ENCODE measurements at places on chromosomes 13 and 19. TPM values are rescaled to one million over a fixed set of nuclear protein-coding genes. Genes with fewer than 3 reads are reported as not detected.
A peak's percentile ranks its signal among the peaks of the same experiment; 100 is the strongest.

DNA sequence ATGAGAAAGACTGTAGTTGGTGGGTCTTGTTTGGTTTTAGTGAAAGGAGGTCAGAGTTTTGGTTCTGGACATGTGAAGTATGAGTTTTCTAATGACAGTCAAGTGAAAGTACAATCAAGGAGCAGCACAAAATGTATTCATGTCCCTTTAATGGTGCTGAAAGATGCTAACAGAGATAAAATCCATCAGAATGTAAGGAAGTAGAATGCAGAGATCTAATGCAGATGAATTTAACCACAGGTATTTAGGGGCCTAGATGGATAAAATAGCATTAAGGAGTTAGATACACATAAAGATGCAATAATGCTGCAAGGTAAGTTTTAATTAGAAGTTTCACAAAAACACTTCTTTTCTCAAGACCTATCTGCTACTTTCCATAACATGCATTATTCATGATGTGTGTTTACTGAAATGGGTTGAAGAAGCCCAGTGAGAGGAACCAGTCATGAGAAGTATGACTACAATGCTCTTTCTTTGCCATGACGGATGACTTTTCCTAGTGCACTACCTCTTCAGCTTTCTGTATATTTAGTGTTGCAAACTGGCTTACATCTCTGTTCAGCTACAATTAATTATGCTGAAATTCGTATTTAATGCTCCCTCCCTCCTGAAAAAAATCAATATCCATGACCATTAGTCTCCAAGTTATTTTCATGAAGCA, 222.9 kb upstream of the HTR2A start:
- no peak for DNase-seq

GRCh38 chr13:106619688-106620555, 52.0 kb upstream of the ARGLU1 start:
- peak; percentile 34 for DNase-seq

GRCh38 chr19:55471266-55471665, 5.2 kb upstream of the ZNF628 start:
- no peak for DNase-seq

- no peak for DNase-seq
Measured at GRCh38 chr19:32227561-32228165, 117.7 kb upstream of the ZNF507 start.

DNA sequence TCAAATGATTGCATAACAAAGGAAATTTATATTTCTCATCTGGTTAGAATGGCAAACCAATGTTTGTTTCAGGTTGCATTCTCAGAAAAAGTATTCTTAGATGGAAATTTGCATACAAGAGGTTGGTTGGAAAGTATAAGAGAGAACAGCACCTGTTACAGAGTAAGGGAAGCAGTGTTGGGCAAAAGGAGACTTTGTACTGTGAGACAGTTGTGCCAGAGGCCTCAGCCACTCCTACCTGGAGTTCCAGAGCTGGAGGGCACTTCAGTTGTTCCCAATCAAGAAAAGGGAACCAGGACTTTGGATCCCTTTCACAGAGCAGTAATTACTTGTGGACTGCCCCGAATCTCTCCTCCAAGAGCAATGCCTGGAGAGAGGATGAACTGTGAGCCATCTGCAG, 81.8 kb downstream of the SPRY2 start:
- no peak for DNase-seq

DNA sequence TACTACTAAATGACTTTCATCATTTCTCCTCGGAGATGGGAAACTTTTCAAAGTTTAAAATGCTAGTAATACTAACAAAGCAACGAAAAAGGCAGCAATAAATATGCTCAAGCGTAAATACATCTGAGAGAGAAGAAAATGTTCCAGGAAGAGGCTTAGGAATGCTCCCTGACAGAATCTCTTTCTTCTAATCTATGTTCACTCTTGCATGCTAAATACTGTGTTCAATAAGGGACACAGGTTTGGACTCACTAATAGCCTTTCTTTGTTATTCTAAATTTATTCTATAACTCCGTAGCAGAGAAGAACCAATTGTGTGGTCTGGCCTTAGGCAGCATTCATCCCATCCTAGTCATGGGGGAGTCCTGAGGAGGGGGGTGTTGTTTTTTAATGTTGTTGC, 823.0 kb downstream of the PCDH9 start:
- DNase-seq: no peak

- no peak for DNase-seq
Measured at GRCh38 chr13:93621051-93621450, 394.4 kb downstream of the GPC6 start.

- DNase-seq: no peak
Measured at GRCh38 chr13:80962173-80962572, 621.2 kb upstream of the SPRY2 start.

- no peak for DNase-seq
Measured at GRCh38 chr19:6613711-6614110, 22.8 kb upstream of the CD70 start.

- no peak for DNase-seq
Measured at GRCh38 chr13:47764817-47765216, 236.3 kb downstream of the SUCLA2 start.

DNA sequence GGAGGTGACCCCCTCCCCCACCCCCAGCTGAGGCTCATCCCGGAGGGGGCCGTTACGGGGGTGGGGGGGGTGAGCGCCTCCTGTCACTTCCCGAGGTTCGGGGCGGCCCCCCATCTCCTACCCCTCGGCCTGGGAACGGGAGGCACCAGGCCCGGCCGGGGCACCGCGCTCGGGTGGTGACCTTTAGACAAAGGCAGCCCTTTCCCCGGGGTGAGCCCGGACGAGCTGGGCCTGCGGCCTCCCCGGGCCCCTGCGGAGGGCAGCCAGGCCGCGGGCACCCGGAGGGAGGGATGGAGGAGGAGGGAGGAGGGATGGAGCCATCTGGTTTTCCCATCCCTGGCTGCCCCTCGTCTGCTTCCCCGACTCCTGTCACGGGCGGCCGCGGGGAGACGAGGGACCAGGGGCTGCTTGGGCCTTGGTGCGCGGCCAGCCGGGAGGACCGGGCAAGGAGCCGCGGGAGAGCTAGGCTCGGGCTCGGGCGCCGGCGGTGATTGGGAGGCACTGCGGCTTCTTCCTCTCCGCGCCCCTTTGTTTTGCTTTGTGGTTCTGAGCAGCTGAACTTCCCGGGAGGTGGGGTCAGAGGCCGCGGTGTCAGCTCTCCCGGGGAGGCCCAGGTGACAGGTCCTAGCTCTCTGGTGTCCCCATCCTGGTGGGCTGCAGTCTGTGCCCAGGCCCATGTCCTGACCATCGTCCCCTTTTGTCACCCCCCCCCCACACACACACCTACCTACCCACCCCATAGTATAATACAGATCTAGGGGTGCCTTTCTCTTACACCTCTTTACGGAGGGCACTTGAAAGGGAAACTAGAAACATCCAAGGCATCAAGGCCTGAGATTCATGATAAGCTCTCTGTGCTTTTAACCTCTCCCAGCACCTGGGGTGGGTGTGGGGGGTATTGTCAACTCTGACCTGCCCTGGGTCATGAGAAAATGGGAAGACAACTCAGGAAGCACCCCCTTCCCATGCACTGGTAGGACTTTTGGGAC, 1.3 kb downstream of the BICRA start:
- DNase-seq: peak; percentile 61

DNA sequence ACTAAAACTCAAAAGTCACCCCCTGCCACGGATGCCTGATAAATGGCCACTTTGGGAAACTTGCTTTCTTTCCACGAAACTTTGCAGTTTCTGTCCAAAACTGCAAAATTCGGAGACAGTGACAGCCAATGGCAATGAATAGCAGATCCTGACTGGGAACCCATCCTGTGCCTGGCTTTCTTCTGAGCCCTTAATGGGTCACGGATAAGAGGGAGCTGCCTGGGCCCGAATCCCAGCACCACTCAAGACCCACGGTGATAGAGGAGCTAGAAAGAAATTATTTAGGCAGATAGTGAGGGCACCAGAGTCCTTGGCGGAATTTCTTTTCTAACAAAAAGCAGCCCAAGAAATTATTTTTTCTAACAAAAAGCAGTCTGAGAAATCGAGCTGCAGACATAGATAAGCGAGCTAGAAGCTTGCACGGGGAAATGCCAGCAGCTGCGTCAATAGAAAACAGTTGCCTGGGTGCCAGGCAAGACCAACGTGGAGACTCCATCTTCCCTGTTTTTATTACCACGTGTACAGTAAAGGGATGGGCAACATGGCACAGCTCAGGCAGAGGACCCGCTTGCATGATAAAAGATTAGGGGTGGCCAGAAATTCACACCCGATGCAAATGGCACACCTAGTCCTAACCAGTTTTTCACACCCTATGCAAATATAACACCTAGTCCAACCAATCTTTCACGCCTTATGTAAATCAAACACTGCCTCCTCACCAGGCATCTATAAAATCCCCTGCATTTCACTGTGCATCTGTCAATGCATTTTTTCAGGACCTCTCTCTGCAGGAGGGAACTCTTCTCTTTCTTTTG, 7.1 kb upstream of the HSH2D start:
- DNase-seq: no peak

ZNF530 gene
- total RNA-seq: 9.9 TPM

HRC gene
- not detected for total RNA-seq

UBA52 gene
- total RNA-seq: 1,978 TPM

ZNF578 gene
- total RNA-seq: 4.9 TPM

ZNF793 gene
- total RNA-seq: 10.2 TPM

NLRP7 gene
- not detected for total RNA-seq

VSTM2B gene
- not detected for total RNA-seq

BEST2 gene
- not detected for total RNA-seq
